ENCODE measurements at places on chromosomes 1 and 21.

- DNase-seq: no peak
These were observed 42.6 kb upstream of the KLF17 start for GRCh38 chr1:44076066-44076465.

DNA sequence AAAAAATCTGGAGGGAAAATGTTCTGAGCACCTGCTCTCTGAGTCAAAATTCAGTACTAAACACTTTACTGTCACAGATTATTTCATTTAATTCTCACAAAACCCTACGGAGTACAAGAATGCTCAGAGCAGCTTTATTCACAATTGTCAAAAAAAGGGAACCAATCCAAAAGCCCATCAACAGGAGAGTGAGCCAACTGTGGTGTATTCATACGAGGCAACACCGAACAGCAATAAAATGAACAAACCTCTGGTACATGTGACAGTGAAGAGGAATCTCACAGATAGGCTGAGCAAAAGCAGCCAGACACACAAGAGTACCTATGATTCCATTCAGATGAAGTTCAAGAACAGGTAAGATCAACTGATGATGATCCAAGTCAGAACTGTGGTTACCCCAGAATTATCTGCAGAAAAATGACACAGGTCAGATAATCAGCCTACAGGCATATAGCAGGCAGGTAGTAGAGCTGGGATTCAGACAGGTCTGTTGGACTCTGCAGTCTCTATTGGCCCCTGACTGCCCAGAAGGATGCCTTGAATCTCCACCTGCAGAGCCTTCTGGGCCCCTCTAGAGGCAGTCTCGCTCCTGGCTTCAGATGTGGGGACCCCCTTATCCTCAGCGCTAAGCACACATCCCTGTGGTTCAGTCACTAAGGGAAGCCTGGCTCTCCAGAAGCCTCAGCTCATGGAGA, 19.2 kb downstream of the SLC9A1 start:
- DNase-seq: no peak

GRCh38 chr21:21182401-21183010, 184.3 kb downstream of the NCAM2 start:
- DNase-seq: no peak

DNA sequence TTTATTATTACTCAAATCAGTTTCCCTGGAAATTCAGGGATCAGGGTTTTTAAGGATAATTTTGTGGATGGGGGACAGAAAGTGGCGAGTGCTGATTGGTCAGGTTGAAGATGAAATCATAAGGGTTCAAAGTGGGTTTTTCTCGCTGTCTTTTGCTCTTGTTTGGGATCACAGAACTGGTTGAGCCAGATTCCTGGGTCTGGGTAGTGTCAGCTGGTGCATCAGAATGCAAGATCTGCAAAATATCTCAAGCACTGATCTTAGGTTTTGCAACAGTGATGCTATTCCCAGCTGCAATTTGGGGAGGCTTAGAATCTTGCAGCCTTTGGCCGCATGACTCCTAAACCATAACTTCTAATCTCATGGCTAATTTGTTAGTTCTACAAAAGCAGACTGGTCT, 9.3 kb downstream of the CHI3L2 start:
- no peak for DNase-seq

DNA sequence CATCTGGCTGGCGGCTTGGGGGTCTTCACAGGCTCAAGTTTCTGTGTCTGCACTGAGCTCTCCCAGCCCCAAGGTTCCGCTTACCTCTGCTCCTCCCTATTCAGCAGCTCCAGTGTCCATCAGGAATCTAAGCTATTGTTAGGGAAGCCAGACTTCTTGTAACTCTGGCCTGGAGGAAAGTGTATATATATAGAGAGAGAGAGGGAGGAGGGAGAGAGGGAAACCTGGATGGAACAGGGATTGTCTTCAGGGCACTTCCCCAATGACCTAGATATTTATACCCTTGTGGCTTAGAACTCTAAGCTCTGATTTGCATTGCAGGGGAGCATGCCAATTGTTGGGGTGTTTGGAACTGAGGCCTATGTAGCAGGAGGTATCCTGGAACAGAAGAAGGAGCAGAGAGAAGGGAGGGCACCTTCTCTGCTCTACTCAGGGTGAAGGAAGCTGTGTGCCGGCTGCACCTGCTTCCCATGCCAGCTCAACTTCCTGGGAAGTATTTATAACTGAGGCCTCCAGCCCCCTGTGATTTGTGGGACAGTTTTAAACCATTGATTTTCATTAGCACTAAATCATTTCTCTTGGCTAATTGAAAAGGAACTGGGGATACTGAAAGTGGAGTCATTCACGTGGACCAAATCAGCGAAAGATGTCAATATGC, 70.9 kb downstream of the NAV1 start:
- no peak for DNase-seq

DNA sequence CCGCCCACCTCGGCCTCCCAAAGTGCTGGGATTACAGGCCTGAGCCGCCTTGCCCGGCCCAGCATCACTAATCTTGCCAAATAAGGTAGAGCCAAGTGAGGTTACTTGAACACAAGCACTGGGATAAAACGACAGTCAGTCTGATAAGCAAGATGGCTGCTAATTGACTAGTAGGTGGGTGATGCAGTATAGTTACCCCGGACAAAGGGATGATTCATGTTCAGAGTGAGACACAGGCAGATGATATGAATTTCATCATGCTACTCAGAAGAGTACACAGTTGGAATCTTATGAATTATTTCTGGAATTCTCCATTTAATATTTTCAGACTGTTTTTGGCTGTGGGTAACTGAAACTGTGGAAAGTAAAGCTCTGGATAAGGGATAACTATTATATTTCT, 178.4 kb downstream of the USP25 start:
- DNase-seq: no peak

- peak; percentile 78 for DNase-seq
These were observed 921 bp upstream of the MIB2 start for GRCh38 chr1:1614204-1614953.

DNA sequence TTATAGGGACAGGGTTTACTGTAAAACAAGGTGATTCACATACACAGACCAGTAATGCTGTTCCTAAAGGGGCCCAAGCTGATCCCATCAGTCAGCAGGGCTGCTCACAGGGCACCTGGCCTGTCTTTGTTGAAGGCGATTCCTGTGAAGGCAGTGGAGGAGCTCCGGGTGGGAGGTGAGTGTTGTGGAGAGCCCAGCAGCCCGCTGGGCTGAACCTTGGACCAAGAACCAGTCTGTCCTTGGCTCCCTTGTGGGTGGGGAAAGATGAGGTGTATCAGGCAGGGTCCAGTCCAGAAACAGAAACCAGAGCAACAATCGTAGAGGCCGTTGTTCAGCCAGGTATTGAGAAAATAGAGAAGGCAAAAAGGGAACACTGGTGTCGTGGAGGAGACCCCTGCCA, 12.5 kb downstream of the PDXK start:
- DNase-seq: no peak

DNA sequence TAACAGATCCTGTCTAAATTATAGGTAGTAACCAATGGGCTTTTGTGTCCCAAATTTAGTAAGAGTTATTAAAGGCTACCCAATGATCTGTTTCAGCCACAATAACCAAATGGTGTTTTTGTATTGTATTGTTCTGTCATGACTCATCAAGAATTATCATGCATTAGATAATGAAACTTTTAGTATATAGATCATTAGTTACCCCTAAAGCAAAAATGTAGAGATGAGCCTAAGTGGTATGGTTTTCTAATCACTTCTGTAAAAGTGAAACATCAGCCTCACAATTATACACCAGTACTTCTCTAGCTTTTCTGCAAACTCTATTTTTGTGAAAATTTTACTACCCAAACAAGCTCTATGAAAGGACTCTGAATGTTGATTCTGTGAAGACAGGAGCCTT, 71.4 kb downstream of the LRRC7 start:
- no peak for DNase-seq

- DNase-seq: no peak
These were observed 14.2 kb upstream of the ADORA3 start for GRCh38 chr1:111517469-111518225.

DNA sequence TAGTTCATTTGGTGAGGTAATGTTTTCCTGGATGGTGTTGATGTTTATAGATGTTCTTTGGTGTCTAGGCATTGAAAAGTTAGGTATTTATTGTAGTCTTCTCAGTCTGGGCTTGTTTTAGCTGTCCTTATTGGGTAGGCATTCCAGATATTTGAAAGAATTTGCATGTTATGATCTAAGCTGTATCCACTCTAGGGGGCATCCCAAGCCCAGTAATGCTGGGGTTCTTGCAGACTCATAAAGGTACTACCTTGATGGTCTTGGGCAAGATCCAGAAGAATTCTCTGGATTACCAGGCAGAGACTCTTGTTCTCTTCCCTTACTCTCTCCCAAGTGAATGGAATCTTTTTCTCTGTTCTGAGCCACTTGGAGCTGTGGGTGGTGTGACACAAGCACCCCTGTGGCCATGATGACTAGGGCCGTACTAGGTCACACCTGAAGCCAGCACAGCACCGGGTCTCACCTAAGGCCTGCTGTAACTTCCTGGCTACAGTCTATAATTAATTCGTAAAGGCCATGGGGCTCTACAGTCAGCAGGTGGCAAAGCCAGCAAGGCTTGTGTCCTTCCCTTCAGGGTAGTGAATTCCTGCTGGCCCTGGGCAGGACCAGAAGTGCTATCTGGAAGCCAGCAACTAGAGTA, 74.8 kb upstream of the PDE4B start:
- DNase-seq: peak; percentile 42

GRCh38 chr1:203570805-203571204, 55.8 kb upstream of the ATP2B4 start:
- no peak for DNase-seq

DNA sequence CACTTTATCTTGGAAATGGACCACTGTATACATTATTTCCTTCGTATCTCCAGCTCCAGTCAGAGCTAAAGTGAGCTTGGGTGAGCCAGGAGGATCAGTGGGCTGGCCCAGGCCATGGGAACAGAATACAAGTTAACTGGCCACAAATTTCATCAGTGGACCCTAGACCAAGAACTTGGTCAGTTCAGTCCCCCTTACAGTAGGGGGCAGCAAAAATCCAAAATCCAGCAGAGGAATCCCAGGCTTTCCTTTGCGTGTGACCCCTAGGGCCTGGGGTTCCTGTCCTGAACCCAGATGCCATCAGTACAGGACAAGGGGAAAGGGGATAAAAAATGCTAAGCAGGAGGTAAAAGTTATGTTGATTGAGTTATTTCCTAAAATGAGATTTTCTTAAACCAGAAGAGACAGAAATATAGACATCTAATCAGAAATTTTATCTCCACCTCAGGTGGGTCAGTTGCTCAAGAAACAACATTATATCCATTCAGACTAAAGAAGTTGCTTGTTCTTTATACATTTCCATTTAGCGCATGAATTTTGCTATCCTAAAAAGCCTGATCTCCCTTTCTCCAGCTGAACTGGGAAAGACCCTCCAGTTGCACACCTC, 24.1 kb upstream of the LCE5A start:
- DNase-seq: no peak

- DNase-seq: peak; percentile 7
These were observed 164.8 kb downstream of the PLPPR5 start for GRCh38 chr1:98839840-98840239.

- DNase-seq: no peak
These were observed 435 bp downstream of the ILF2 start for GRCh38 chr1:153670257-153670858.

GRCh38 chr21:38937286-38937790, 131.6 kb downstream of the ETS2 start:
- DNase-seq: no peak

GRCh38 chr1:15719381-15720120, 16.5 kb upstream of the SLC25A34 start:
- no peak for DNase-seq

DNA sequence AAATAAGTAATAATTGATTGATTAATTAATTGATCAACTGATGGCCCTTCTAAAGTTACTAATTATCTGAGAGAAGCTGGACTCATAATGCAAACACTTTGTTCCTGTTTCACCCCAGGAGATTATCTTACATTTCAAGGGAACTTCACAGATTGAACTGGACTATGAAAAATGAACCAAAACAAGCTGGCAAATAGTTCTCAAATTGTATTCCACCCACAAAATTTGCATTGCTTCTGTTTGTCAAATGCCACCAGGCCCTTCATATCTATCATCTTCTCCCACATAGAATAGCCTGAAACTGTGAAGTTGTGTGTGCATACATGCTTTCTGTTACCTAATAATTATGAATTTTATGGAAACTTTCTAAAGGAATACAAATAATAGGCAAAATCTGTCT, 104.0 kb downstream of the ZNF281 start:
- DNase-seq: no peak

- no peak for DNase-seq
These were observed 4.7 kb downstream of the SLC1A7 start for GRCh38 chr1:53137729-53138128.

GRCh38 chr1:217141711-217142110, 418.5 kb upstream of the ESRRG start:
- DNase-seq: no peak

DNA sequence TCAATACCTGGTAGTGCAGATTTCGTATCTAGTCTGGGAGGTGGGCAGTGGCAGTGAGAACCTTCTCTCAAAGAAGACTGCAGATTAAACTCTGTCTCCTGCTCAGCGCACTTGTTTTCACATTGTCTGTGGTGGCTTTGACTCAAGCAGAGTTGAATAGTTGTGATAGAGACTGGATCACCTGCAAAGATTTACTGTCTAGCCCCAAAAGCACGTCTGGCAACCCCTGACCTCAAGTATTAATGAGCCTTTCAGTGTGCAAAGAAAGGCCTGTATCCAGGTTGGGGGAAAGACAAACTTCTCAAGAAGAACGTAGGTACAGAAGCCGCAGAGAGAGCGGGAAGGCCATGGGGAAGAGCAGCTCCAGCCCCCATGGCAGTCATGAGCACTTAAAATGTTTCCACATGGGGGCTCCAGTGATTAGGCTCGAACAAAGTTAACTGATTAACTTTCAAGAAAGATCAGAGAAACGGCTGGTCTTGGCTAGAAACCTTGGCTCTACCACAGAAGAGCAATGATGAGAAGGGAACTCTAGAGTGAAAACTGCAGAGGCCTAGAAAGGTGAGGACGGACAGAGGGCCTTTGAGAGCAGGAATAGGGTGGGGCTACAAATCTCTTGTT, 15.2 kb downstream of the HENMT1 start:
- no peak for DNase-seq

GRCh38 chr1:93200086-93200620, 19.6 kb downstream of the CCDC18 start:
- no peak for DNase-seq

DNA sequence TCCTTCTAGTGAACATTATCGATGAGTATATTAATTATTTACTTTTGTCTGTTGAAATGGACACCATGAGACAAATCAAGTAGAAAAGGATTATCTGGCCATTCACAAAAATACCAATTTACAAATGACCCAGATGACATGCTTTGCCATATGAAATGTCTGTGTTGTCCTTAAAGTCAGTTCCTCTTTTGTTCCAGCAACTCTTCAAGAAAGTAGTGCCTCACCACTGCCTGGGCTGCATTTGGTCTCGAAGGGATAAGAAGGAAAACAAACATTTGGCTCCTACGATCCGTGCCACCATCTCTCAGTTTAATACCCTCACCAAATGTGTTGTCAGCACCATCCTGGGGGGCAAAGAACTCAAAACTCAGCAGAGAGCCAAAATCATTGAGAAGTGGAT, 79.6 kb downstream of the RGL1 start:
- DNase-seq: no peak

- DNase-seq: no peak
These were observed 117.9 kb downstream of the ACBD6 start for GRCh38 chr1:180384286-180385005.

- DNase-seq: no peak
These were observed 39.1 kb downstream of the HIVEP3 start for GRCh38 chr1:41879617-41880016.

- DNase-seq: no peak
These were observed 250.3 kb downstream of the SDCCAG8 start for GRCh38 chr1:243505986-243506689.

Data from AG09309 (cell line).